Adrenal gland (tissue), 19 donors: ENCODE measurements at places on chromosomes 13 and 19. TPM values are rescaled to one million over a fixed set of nuclear protein-coding genes. Genes with fewer than 3 reads are reported as not detected.

LHB gene
- 8.8 TPM for polyA plus RNA-seq

- H3K4me1 ChIP-seq = no peaks in the 10 kb centered on the region
- DNase-seq = peak; percentile 11
- no peaks in the 10 kb centered on the region for H3K36me3 ChIP-seq
Measured at GRCh38 chr19:29162694-29163093, 50.3 kb downstream of the UQCRFS1 start.

GRCh38 chr13:98297051-98297450 is 120.0 kb upstream of the RNF113B start:
- H3K4me3 ChIP-seq = no peak overlapping the region
- H3K27ac ChIP-seq = no peak overlapping the region
- H3K27me3 ChIP-seq = no peaks in the 10 kb centered on the region
- no peaks in the 10 kb centered on the region for H3K36me3 ChIP-seq

DNA sequence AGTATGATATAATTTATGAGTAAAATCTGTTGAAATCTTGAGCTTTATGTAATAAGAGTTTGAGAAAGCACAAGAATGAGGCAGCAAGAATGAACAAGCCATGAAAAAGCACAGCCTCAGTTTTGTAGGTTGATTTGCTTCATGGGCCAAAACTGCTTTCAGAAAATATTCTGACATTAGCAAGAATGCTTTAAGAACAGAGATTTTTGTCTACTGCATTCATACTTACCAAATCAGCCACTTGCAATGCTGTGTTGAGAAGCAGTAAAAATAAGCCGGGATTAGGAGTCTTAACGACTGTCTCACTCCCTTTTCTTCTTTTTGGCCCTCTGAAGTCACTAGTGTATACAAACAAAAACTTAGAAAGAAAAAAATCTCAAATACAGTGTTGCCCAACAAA is 114.5 kb downstream of the POSTN start:
- no peaks in the 10 kb centered on the region for H3K36me3 ChIP-seq
- H3K27ac ChIP-seq = no peak overlapping the region
- H3K4me1 ChIP-seq = no peaks in the 10 kb centered on the region

DNA sequence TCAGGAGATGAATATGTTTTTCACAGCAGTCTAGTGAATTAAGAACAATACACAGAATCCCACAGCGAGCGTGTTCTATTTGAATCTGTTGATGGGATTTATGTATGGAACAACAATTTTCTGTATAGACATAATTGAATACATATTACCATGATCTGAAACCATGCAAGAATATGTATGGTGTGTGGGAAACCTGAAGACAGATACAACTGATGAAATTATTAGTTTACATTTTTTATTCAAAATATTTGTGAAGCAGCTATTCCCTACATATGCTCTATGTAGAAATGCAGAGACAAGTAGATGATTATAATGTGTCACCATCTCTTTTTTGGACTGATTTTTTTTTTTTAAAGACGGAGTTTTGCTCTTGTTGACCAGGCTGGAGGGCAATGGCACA is 91.8 kb downstream of the DNAJC15 start:
- H3K27ac ChIP-seq = no peak overlapping the region
- H3K4me1 ChIP-seq = no peaks in the 10 kb centered on the region
- no peak for DNase-seq
- no peak overlapping the region for H3K4me3 ChIP-seq
- H3K27me3 ChIP-seq = no peaks in the 10 kb centered on the region
